ENCODE measurements at places on chromosomes 7 and 10. TPM values are rescaled to one million over a fixed set of nuclear protein-coding genes. Genes with fewer than 3 reads are reported as not detected.

DNA sequence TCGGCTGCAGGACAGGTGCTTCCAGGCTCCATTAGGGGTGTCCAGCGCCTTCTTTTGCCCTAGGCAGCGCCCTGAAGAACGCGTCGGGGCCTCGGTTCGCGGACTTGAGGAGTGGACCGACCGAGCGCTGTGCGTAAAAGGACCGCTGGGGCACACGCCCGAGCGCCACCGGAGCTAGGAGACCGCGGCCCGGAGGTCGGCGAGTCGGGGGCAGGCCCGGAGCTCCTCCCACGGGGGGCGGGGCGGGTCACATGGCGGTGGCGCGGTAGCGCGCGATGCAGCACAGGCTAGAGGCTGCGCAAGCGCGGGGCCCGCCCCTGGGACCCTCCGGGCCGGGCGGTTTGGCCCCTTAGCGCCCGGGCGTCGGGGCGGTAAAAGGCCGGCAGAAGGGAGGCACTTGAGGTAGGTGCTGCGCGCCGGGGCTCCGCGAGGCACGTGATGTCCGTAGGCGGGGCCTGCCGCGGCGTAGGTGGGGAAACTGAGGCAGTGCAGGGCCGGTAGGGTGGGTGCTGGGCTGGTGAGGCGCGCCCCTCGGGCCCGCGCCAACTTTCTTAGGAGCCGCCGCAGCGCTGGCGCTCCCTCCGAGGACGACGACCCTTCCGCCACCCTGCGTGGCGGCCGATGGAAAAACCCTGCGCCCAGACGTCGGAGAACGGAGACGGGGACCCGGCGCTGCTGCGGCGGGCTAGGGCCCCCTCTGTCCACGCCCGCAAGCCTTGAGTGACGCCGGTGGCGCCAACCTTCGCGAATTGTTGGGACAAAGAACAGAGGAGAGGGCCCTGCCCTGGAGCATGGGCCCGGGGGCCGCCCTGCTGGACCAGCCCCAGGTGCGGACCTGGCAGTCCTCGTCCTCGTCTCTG is at the start of gene PRXL2A:
PRXL2A (plus strand) TSS at position 310 of the 860 bp plus-strand sequence. CDS start 11,917 bp downstream, outside the sequence.
- no peaks in the 10 kb centered on the region for H3K4me1 ChIP-seq
- no peak within 1 kb of the TSS for H3K27ac ChIP-seq
- H3K4me3 ChIP-seq: peak within 1 kb of the TSS; percentile 63
- peak; percentile 97 for DNase-seq
- no peaks in the 10 kb centered on the region for H3K36me3 ChIP-seq

TMEM26 gene
- total RNA-seq: 1.9 TPM

DNA sequence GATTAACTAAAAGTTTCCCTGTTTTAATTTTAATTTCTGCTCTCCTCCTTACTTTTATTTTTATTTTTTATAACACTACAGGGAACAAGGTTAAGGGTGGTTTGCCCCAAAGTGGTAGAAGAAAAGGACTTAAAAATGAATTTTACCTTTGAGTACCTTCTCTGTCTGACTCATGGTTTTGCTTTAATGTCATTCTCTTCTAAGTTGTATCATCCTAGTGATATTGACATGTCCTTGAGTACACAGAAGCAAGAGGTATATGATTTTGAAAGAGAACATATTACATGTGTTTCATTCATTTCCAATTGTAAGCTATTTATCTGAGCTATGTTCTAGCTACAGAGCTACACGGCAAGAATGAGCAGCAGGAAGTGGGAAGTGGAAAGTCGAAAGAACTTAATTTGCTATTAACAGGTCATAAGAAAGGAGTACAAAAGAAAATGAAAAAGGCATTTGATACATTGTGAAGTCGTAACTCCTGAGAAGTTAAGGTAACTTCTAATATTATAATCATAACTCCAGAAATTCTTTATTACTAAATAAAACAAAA is 112.5 kb downstream of the SEMA3A start:
- no peaks in the 10 kb centered on the region for H3K27me3 ChIP-seq
- DNase-seq: no peak
- no peak overlapping the region for H3K4me3 ChIP-seq
- H3K36me3 ChIP-seq: no peaks in the 10 kb centered on the region
- H3K4me1 ChIP-seq: no peaks in the 10 kb centered on the region

EBF3 gene
- total RNA-seq: 0.26 TPM

DNA sequence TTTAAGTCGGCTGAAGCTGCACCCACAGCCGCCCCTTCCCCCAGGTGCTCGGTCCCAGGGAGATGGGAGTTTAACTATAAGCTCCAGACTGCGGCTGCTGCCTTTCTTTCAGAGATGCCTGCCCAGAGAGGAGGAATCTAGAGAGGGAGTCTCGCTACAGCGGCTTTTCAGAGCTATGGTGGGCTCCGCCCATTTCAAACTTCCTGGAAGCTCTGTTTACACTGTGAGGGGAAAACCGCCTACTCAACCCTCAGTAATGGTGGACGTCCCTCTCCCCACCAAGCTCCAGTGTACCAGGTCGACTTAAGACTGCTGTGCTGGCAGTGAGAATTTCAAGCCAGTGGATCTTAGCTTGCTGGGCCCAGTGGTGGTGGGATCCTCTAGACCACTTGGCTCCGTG is 135.4 kb downstream of the CXCL12 start:
- no peak overlapping the region for H3K27ac ChIP-seq
- DNase-seq: no peak
- H3K27me3 ChIP-seq: no peaks in the 10 kb centered on the region

ADARB2 gene
- 2.7 TPM for total RNA-seq

GRCh38 chr10:86929468-86930380 is 27.7 kb downstream of the MMRN2 start:
- DNase-seq: no peak
- H3K4me1 ChIP-seq: no peaks in the 10 kb centered on the region
- H3K27me3 ChIP-seq: no peaks in the 10 kb centered on the region
- no peak overlapping the region for H3K27ac ChIP-seq

DNA sequence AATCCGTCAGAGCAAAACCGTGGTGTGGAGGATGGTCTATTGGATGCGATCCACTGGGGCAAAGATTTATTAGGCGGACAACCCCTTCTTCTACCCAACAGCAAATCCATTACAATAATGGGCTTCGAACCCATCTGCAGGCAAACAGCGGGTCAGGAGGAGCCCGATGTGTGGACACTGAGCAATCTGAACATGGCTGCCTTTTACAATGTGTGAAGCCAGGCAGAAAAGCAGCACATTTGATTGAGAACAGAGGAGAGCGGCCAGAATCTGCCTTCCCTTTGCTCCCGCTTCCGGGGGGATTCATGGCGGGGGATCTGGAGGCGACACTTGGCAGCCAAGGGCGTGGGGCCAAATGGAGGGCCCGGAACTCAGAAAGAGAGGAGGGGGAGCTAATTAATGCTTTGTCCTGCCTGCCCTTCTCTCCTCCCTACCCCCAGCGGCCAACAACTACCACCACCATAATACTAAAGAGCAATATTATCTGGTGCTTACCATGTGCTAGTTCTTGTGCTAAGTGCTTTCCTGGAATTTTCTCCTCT is 133.0 kb downstream of the EMX2 start:
- H3K4me3 ChIP-seq: no peak overlapping the region
- H3K27me3 ChIP-seq: no peaks in the 10 kb centered on the region
- no peaks in the 10 kb centered on the region for H3K4me1 ChIP-seq

GPR158 gene
- total RNA-seq: 0.86 TPM

GRCh38 chr10:49371967-49372366 is 23.9 kb downstream of the DRGX start:
- no peak for DNase-seq
- no peak overlapping the region for H3K4me3 ChIP-seq
- no peaks in the 10 kb centered on the region for H3K4me1 ChIP-seq
- no peak overlapping the region for H3K27ac ChIP-seq
- H3K36me3 ChIP-seq: no peaks in the 10 kb centered on the region
- no peaks in the 10 kb centered on the region for H3K27me3 ChIP-seq

GRCh38 chr10:120177330-120177729 is 279.7 kb upstream of the PLPP4 start:
- H3K27me3 ChIP-seq: no peaks in the 10 kb centered on the region
- peaks cover 8% of the 10 kb centered on the region for H3K4me1 ChIP-seq
- H3K27ac ChIP-seq: no peak overlapping the region
- H3K4me3 ChIP-seq: no peak overlapping the region
- DNase-seq: no peak

GRCh38 chr10:110872145-110872983 is 636 bp downstream of the PDCD4 start:
- no peaks in the 10 kb centered on the region for H3K36me3 ChIP-seq
- H3K27ac ChIP-seq: peak overlapping the region; percentile 77
- H3K4me3 ChIP-seq: peak overlapping the region; percentile 50
- no peaks in the 10 kb centered on the region for H3K27me3 ChIP-seq
- H3K4me1 ChIP-seq: peaks cover 8% of the 10 kb centered on the region

DNA sequence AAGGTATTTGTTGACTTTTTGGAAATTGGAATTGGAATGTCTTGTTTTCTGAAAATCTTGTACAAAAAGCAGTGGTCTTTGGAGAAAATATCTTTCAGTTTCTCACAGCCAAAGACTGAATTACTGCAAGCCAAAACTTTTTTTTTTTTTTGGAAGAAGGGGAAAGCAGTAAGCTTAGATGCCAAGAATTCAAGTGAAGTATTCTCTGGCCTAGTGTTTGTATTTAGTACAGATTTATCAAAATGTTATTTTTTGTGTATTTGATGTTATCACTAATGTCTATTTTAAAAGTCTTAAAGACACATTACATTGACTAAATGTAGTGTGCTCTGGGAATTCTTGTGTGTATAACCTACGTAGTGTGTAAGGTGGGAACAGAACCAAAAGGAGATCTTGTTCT is 6.2 kb downstream of the TET1 start:
- DNase-seq: no peak
- H3K4me1 ChIP-seq: peaks cover 9% of the 10 kb centered on the region
- H3K36me3 ChIP-seq: 0 out of 2 replicates have a peak, but pooled peaks cover 3% of the 10 kb centered on the region
- H3K27me3 ChIP-seq: no peaks in the 10 kb centered on the region
- H3K4me3 ChIP-seq: no peak overlapping the region

- H3K27ac ChIP-seq: no peak overlapping the region
- H3K36me3 ChIP-seq: no peaks in the 10 kb centered on the region
- no peaks in the 10 kb centered on the region for H3K27me3 ChIP-seq
- DNase-seq: no peak
- H3K4me3 ChIP-seq: no peak overlapping the region
- no peaks in the 10 kb centered on the region for H3K4me1 ChIP-seq
Measured at GRCh38 chr10:70660722-70661121, 11.6 kb upstream of the ADAMTS14 start.

- no peaks in the 10 kb centered on the region for H3K4me1 ChIP-seq
- H3K27ac ChIP-seq: no peak overlapping the region
- no peak for DNase-seq
Measured at GRCh38 chr10:8489232-8489631, 434.7 kb downstream of the GATA3 start.

- H3K36me3 ChIP-seq: no peaks in the 10 kb centered on the region
- peak; percentile 59 for DNase-seq
Measured at GRCh38 chr10:119724593-119725516, 995 bp upstream of the INPP5F start.

DNA sequence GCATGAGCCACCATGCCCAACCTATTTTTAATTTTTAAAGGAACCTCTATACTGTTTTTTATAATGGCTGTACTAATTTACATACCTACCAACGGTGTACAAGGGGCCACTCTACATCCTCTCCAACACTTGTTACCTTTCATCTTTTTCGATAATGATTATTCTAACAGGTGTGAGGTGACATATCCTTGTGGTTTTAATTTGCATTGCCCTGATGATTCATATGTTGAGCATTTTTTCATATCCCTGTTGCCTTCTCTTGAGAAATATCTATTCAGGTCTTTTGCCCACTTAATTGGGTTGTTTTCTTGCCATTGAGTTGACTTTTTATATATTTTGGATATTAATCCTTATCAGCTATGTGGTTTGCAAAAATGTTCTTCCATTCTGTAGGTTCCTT is 167.0 kb downstream of the CTTNBP2 start:
- DNase-seq: no peak
- no peaks in the 10 kb centered on the region for H3K4me1 ChIP-seq
- H3K4me3 ChIP-seq: no peak overlapping the region
- no peak overlapping the region for H3K27ac ChIP-seq
- H3K27me3 ChIP-seq: no peaks in the 10 kb centered on the region

GRCh38 chr10:12225444-12225843 is 29.5 kb downstream of the CDC123 start:
- no peak for DNase-seq
- H3K4me1 ChIP-seq: no peaks in the 10 kb centered on the region
- H3K36me3 ChIP-seq: peaks cover 6% of the 10 kb centered on the region

DNA sequence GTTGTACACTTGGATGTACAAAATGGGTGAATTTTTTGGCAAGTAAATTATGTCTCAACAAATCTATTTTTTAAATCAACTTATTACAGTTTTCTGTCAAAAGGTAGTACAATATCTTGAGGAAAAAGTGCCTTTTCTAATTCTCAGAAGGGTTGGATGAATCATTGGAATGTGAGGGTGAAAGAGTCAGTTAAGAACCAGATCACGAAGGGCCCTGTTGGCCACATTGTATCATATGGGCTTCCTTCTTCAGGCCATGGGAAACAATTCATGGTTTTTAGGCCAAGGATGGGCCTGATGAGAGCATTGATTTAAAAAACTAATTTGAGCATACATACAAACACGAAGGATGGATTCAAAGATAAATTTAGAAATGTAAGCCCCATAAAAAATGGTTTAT is 503.7 kb downstream of the TNS3 start:
- DNase-seq: no peak
- H3K27ac ChIP-seq: no peak overlapping the region
- H3K36me3 ChIP-seq: no peaks in the 10 kb centered on the region
- no peak overlapping the region for H3K4me3 ChIP-seq
- no peaks in the 10 kb centered on the region for H3K27me3 ChIP-seq

- no peak overlapping the region for H3K27ac ChIP-seq
- no peak for DNase-seq
- H3K36me3 ChIP-seq: no peaks in the 10 kb centered on the region
- H3K4me1 ChIP-seq: no peaks in the 10 kb centered on the region
Measured at GRCh38 chr7:100509231-100509630, 25.5 kb downstream of the NYAP1 start.

- H3K27ac ChIP-seq: no peak overlapping the region
- no peaks in the 10 kb centered on the region for H3K27me3 ChIP-seq
- no peak for DNase-seq
- H3K4me3 ChIP-seq: no peak overlapping the region
Measured at GRCh38 chr10:124636271-124636995, 107.7 kb downstream of the FAM53B start.

GRCh38 chr10:78581133-78581694 is 487.6 kb upstream of the ZMIZ1 start:
- no peak overlapping the region for H3K4me3 ChIP-seq
- 0 out of 2 replicates have a peak, but pooled peaks cover 3% of the 10 kb centered on the region for H3K27me3 ChIP-seq
- no peak overlapping the region for H3K27ac ChIP-seq
- no peaks in the 10 kb centered on the region for H3K4me1 ChIP-seq
- no peaks in the 10 kb centered on the region for H3K36me3 ChIP-seq

DNA sequence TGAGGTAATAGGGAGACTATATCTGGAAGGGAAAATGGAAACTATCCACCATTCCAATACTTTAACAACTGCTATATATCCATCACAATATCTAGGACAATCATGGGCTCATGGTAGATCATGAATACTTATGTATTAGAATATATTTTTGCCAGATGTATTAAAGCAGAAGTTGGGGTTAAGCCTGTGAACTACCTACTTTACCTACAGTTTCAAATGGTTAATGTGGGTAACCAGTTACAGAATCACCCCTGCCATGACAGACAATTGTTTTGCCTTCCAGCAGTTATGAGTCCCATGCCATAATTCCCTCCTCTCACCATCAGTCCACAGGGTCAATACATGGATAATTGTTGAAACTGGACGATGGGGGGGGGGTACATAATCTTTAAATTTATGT is 29.9 kb upstream of the RAPGEF5 start:
- H3K27me3 ChIP-seq: no peaks in the 10 kb centered on the region
- H3K4me3 ChIP-seq: no peak overlapping the region
- H3K27ac ChIP-seq: no peak overlapping the region
- no peaks in the 10 kb centered on the region for H3K4me1 ChIP-seq
- DNase-seq: no peak

CTAGE4 gene
- 9.8 TPM for total RNA-seq

MUC3A gene
- 43.9 TPM for total RNA-seq
